SJSA1 (cell line): ENCODE measurements at places on chromosomes 4 and X. TPM values are rescaled to one million over a fixed set of nuclear protein-coding genes. Genes with fewer than 3 reads are reported as not detected.

FGF5 gene
- total RNA-seq, result 2.5 and 6.4 TPM in 2 replicates

GUCY1A1 gene
- not detected in 2 replicates for total RNA-seq

GRCh38 chrX:109472939-109473735 is 8.7 kb downstream of the GUCY2F start:
- DNase-seq, result peak; percentile 55
- H3K4me1 ChIP-seq, result peaks cover 15% of the 10 kb centered on the region
- no peak overlapping the region for H3K4me3 ChIP-seq
- H3K36me3 ChIP-seq, result no peaks in the 10 kb centered on the region
- H3K27me3 ChIP-seq, result no peaks in the 10 kb centered on the region

- no peak for DNase-seq
- no peak overlapping the region for H3K27ac ChIP-seq
- no peaks in the 10 kb centered on the region for H3K36me3 ChIP-seq
- H3K4me1 ChIP-seq, result no peaks in the 10 kb centered on the region
- no peaks in the 10 kb centered on the region for H3K27me3 ChIP-seq
Observed at GRCh38 chrX:47749185-47749967, 87.3 kb upstream of the ZNF81 start.

CFAP99 gene
- total RNA-seq, result not detected in 2 replicates

DNA sequence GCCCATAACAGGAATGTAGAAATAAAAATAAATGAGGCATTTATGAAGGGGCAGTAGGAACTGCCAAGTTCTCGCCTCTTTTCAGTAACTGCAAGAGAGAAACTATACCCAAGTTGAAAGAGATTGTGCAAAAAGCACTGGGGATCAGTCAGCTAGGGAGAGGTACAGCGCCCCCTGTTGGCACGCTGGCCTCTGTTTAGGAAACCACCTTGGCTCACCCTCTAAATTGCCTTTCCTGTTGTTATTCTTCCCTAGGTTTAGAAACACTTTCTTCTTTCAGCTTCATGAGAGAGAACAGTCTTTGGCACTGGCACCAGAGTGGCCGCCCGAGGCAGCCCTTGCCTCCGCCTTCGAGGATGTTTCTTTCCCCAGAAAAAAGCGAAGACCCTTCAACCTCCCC is 348.5 kb downstream of the MID1IP1 start:
- DNase-seq, result no peak
- H3K27ac ChIP-seq, result no peak overlapping the region
- no peaks in the 10 kb centered on the region for H3K4me1 ChIP-seq
- no peak overlapping the region for H3K4me3 ChIP-seq
- no peaks in the 10 kb centered on the region for H3K36me3 ChIP-seq

GRCh38 chr4:71392109-71392508 is 53.3 kb downstream of the SLC4A4 start:
- H3K27ac ChIP-seq, result no peak overlapping the region
- no peaks in the 10 kb centered on the region for H3K36me3 ChIP-seq
- no peaks in the 10 kb centered on the region for H3K27me3 ChIP-seq
- H3K4me1 ChIP-seq, result no peaks in the 10 kb centered on the region
- H3K4me3 ChIP-seq, result no peak overlapping the region

ZNF185 gene
- 9.8 and 10.1 TPM in 2 replicates for total RNA-seq

DNA sequence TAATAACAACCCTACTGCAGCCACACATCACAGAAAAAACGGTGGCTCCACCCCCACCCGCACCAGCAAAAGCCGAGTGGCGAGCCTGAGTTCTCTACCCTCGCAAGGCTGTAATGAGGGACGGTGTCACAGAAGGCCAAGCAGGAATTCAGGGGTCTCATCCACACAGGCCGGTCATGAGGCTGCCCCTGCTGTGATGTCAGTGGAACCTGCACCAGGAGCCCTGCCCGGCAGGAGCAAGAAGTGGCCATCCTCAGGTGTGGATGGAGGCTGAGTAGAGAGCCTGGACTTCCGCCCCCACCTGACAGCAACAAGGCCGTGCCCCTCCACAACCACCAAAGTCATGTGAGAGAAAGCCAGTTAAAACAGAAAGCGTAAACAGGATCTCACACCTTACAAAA is 20.6 kb downstream of the LYAR start:
- H3K27me3 ChIP-seq, result no peaks in the 10 kb centered on the region
- peaks cover 66% of the 10 kb centered on the region for H3K36me3 ChIP-seq
- no peak for DNase-seq
- peaks cover 36% of the 10 kb centered on the region for H3K4me1 ChIP-seq
- H3K27ac ChIP-seq, result peak overlapping the region; percentile 93
- no peak overlapping the region for H3K4me3 ChIP-seq
